Anterior cingulate cortex (tissue), 58 donors: ENCODE measurements at places on chromosomes 16 and 17.
A peak's percentile ranks its signal among the peaks of the same experiment; 100 is the strongest.

DNA sequence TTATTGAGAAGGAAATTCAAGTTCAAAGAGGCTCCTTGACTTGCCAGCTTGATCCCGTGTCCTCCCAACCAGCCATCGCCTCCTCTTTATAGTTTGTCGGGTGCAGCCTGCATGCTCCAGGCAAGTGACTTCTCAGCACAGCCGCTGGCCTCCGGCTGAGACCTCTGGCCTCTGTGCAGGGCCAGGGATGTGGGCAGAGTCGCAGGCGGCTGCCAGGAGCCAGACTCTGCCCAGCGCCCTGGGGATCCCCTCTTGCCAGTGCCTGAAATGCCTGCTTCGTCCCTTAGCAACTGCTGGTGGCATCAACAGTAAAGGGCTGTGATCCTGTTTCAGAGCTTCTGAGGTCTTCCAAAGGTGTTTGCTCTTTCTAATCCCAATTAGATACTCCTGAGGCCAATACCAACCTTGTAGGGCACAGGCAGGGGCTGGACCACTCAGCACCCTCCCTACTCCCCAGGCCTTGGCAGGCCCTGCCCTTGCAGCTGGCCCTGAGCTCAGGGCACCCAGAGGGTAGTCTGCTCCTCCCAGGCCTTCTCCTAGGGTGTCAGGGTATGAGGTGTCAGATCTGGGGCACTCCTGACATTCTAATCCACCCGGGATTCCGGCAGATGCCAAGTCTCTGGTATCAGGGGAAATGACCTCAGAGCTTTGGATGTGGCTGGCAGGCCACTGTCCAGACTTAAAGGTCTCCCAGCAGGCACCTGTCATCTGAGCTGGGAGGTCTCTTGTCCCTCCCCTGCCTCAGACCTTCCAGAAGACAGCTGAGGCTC lies 68.0 kb upstream of the SIAH1 start:
- no peak for DNase-seq

DNA sequence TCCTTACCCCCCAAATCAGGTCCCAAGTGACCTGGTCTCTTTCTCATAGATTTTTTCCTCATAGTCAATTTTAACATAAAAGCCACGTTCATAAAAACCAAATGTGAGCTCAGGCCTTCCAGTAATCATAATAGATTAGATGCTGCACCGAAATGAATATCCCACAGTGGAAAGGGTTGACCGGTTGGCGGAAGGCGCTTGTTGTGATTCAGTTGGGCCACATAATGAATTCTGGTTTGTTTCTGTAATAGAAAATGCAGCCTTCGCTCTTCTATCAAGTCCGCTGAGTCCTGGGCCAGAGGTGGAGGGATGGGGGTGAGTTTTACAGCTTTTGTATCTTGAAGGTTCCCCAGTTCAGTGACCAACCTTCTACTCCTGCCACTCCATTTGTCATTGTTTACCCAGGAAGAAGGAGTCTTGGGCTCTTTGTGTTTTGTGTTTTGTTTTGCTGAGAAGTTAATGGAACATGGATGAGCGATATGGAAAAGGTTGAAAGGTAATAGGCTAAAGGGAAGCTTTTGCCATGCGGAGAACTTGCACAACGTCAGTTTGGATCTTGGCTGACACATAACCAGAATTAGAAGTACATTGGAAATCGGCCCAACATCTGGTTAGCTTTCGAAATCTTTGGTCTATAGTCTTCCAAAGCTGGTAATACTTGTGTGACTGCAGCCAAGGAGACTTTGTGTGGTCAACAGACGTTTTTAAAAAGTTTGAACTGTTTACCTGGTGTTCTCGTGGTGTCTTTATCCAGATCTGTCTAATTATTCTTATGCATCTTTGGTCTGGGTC lies 89.5 kb downstream of the CLEC16A start:
- no peak for DNase-seq

DNA sequence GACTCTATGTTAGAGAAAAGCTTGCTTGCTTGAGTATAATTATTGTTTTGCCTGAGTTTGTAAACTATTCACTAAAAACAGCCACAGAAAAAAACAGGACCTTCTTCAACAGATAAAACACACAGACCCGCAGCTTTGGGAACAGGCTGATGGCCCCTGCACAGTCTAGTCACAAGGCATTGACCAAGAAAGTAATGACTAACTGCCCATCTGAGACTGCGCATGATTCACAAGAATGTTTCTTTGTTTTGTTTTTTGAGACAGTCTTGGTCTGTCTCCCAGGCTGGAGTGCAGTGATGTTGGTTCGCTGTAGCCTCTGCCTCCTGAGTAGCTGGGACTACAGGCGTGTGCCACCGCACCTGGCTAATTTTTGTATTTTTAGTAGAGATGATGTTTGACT lies 2.8 kb upstream of the ZKSCAN2 start:
- DNase-seq = no peak

GRCh38 chr16:2284797-2285576 lies 17.1 kb upstream of the RNPS1 start:
- DNase-seq = no peak

DNA sequence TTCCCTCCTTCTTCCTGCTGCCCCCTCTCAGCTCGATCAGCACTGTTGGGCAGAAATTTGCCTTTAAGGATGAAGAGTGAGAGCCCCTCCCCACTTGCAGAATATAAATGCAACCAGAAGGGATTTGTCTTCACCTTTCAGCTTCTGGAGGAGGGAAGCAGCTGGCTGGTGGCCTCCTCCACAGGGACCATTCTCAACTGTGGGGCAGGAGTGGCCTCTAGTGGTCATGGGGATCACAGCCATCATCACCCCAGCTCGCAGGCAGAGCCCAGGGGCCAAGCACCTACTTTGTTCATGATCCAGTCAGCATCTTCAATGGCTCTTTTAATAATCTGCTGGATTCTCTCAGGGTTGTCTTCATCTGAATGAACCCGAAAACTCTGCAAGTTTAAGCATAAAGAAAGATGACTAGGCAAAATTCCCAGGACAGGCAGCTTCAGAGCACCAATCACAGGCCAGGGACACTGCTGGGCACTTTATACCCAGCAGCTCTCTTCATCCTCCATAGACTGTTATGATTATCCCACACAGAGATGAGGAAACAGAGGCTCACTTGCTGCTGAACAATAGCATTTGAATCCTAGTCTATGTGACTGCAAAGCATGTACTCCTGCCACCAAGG lies 13.1 kb downstream of the LYRM9 start:
- DNase-seq = peak; percentile 83
